Fibroblast of villous mesenchyme (primary cell): ENCODE measurements at places on chromosomes 4 and X.

- peak; percentile 66 for DNase-seq
These were observed 33.9 kb upstream of the HPF1 start for GRCh38 chr4:169791527-169792156.

- no peak for DNase-seq
These were observed 15.1 kb downstream of the RAI2 start for GRCh38 chrX:17846045-17846444.

DNA sequence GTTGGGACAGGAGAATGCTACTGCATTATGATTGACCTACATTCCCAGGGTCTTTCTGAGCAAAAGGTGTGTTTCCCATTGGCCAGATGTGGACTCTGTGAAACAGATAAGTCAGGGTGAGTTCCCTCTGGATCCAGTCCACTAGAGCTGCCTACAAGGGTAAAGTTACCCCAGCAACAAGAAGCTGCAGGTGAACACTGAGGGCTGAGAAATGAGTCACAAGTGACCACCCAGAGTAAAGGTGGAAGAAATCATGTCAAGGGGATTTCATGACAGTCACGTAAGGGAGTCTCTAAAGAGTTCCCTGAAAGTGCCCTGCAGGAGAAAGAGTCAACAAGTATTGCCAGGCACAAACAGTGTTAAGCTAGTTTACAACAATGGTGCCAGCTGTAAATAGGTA, 16.3 kb downstream of the F8A1 start:
- no peak for DNase-seq

GRCh38 chrX:97389761-97390192, 506.1 kb downstream of the RPA4 start:
- DNase-seq = peak; percentile 75

DNA sequence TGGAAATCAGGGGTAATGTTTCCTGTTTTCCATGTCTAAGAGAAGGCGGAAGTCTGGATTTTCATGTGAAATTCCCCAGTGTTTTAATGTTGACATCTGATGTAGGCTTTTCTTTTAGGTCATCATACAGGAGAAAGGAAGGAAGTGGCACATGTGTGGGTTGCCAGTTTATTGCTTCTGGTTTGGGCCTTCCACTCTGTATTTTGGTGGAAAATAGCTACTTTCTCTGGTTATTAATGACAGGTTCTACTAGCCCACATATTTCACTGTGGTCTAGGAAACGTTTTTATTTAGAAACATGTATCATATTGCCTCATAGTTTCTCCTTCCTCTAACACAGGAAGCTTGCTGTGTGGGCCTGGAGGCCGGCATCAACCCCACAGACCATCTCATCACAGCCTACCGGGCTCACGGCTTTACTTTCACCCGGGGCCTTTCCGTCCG, 7.2 kb downstream of the PDHA1 start:
- no peak for DNase-seq

DNA sequence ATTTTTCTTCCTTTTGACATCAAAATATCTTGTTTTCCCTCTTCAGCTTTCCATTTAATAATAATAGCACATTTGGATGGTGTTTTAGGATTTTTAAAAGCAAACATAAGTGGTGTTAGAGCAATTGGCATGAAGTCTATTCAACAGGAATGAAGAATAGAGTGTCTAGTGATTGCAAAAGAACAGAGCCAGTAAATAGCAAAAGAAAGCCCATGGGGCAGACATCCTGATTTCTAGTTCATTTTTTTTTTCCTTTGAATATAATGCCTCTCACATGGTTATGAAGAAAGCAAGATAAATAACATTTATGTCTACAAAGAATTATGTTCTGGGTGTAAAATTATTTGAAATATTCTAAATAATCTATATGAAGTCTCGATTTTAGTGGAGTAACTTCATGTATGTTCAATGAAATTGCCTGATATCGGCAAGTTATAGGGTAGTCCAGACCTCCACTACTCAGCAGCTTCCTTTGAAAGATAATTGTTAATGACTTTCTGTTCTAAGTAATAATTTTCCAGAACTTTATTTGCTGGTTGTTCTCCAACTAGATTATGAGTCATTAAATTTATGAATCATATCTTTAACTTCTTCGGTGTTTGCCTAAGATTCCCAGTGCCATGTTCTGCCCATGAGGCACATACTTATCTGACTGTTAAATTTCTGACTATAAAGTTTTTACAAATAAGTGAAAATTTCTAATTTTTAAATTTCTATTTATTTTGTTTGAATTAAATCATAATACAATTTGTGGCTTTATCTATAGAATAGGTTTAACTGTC, 587.9 kb downstream of the TLL1 start:
- DNase-seq = no peak

GRCh38 chr4:121946644-121947043, 5.2 kb downstream of the TRPC3 start:
- no peak for DNase-seq

GRCh38 chr4:154406018-154406795, 85.4 kb downstream of the DCHS2 start:
- no peak for DNase-seq

DNA sequence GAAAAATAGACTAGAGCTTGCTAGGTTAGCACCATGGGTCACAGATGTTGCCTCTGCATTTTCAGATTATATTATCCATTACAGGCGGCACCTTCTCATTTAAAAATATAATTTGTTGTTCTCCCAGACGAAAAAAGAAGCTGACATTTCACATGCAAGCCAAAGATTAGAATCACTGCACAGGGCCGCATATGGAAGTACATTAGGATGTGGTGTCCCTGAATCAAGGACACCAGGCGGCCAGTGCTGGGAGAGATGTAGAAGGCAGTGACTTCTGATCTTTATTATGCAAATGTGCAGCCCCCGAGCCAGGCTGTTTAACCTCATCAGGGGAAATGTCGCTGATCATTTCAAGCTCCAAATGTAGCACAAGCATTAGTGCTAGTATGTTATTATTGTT, 22.8 kb downstream of the REELD1 start:
- no peak for DNase-seq

- no peak for DNase-seq
These were observed 9.8 kb upstream of the SLC7A11 start for GRCh38 chr4:138251938-138252337.

DNA sequence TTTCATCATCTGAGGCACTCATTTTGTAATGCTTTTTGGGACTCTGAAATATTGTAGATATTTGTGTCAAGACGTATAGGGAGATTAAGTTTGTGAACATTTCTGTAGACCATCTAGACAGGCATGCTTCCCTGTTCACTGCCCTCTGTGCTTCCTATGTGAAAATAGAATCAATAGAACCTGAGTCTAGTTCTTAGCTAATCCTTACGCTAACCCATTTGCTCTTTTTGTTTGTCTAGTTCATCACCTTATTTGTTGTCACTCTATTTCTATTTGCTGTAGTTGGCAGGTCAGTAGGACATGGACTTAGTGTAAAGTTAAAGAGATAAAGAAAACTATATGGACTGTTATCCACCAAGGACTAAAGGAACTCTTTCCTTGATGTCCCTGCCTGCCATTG, 1755.2 kb downstream of the C4orf33 start:
- no peak for DNase-seq

DNA sequence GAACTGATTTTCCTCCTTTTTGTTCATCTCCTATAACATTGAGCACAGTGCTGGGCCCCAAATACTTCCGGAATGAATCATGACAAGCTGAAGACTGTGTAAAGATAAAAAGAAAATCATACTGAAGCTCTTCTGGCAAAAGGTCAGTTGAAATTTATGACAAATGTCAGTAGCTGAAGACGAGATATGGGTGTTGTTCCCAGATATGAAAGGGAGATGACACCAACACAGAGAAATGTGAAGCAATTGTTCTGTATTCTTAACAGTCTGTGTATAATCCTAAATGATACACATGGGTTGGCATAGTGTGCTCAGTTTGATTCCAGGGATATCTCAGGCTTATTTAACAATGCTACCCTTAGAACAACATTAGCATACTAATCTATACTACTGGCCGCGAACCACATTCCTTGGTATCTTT, 170.5 kb upstream of the PITX2 start:
- DNase-seq = peak; percentile 80

GRCh38 chr4:56892691-56893090, 15.0 kb upstream of the REST start:
- no peak for DNase-seq

- DNase-seq = peak; percentile 51
These were observed 17.0 kb downstream of the PDGFC start for GRCh38 chr4:156954587-156954986.

DNA sequence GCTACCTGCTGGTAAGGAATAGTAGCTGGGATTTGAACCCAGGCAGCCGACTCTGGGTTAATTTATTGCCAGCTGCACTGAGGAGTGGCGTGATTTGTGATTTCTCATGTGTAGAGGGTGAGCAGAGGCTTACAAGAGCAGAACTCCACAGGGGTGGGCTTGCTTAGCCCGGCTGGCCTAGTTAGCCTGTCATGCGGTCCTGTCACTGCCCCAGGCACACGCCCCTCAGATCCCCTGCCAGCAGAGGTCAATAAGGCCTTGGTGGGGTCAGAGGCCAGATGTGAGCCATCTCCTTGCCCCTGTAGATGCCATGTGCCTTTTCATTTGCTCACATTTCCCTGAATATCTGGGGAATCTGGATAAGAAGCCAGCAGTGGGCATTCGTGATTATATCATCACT, 13.4 kb downstream of the NSDHL start:
- DNase-seq = no peak

- DNase-seq = no peak
These were observed 91.9 kb upstream of the PAGE3 start for GRCh38 chrX:55356609-55357008.

- DNase-seq = no peak
These were observed 354.6 kb downstream of the GRID2 start for GRCh38 chr4:92658318-92658717.

DNA sequence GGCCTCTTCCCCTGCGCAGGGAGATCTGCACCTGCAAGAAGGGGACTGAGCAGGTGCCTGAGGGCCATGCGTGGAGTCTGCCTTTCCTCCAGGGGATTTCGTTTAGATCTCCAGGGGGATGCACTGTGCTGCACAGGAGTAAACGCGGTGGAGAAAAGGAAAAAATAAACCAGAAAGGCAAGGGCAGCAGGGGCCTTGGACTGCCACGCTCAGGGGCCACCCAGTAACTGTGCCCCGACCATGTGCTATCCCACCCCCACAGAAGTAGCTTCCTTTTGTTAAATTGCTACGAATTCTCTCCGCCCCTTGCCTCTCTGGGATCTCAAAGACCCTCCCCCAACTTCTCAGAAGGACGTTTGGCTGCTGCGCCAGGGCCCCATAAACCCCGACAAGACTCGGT, 17.2 kb upstream of the HMX1 start:
- DNase-seq = no peak

DNA sequence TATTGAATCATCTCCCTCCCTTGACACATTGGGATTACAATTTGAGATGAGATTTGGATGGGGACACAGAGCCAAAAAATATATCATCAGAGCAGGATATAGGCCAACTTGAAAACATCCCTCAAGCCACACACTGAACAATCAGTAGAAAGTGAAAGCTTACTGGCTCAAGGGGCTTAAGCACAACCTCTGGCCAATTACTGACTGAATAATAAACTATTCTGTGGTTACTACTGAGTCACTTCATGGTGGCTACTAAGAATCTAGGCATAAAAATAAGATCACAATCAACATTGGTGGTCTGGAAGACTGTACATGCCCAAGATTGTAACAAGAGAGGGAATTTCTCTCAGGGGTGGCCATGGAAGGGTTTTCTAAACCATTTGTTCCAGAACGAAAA, 27.4 kb upstream of the GPR174 start:
- no peak for DNase-seq

DNA sequence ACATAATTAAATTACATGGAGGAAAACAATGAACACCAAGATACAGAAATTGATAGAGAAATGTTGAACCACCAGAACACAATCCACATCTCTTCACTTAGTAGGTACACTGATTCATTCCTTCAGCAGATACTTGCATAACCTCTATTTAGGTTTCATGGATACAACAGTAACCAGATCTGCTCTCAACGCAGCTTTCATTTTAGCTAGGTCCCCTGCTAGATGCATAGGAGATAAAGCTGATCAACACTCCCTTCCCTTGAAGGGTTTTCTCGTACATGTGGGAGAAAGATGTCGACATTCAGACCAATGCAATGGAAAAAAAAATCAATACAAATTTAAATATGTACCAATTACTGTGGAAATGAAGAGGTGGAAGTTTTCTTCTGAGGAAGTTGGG, 37.3 kb downstream of the UNC5C start:
- DNase-seq = no peak

DNA sequence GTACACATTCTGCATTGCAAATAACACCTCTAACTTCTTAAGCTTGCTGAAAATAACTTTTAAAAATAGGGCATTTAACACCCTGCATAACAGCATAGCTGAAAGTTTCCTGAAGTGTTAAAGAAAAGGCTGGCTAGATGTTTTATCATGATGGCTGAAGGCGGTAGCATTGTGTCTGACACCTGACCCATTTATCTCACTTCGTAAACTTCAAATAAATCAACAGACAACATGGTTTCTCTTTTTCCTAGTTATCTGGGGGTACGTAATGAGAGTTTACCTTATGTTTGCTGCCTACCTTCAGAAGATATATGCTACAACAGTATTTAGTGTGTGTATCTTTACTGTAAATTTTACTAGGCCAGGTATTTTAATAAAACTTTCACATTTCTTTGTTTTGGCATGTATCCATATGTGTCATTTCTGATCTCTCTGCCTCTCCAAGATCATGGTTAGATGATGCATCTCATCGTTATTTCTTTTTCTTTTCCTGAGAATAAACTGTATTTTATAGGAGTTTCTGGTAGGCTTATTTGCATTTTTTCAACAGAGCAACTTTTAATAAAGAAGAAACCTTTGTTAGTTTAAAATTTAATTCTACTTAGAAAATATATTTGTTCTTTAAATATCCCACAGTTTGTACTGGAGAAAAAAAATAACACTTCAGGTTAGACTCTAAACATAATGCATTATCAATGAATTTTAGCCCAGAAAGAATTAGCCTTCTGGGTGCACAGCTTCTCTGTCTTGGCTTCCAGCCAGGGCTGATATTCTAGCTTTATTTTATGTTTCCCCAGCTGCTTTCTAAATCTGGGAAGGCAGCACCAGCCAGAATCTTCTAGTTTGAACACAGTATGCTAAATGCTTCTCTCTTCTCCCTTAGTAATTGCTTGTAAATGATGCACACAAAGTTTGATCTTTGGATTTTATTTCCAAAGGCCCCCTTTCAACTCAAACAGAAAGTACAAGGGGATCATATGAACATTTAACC, 2.9 kb downstream of the NDST4 start:
- DNase-seq = no peak

GRCh38 chr4:54941994-54942552, 183.3 kb downstream of the KDR start:
- no peak for DNase-seq

- no peak for DNase-seq
These were observed 40.1 kb upstream of the MGST2 start for GRCh38 chr4:139625482-139625881.

- DNase-seq = no peak
These were observed 413.3 kb downstream of the MID1IP1 start for GRCh38 chrX:39214387-39215126.

- no peak for DNase-seq
These were observed 29.6 kb downstream of the FAM47B start for GRCh38 chrX:34972206-34972605.

DNA sequence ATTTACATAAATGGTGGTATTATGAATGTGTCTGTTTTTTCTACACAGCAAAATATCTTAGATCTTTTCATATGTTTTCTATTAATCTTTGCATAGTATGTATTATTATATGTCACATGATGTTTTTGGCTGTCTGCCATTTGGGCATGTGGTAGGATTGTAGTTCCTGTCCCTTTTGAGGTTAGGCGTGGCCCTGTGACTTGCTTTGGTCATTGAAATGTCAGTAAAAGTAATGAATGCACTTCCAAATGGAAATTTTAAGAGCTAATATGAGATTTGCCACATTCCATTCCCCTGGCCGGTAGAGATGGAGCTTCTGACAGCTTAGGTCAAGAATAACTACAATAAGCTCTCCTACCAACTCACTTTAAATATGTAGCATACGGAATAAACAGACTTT, 45.1 kb downstream of the JADE3 start:
- no peak for DNase-seq
